Naive B cell (primary cell): ENCODE measurements at places on chromosomes 16 and 17.

- no peak for DNase-seq
Measured at GRCh38 chr17:55326030-55326429, 61.3 kb downstream of the HLF start.

DNA sequence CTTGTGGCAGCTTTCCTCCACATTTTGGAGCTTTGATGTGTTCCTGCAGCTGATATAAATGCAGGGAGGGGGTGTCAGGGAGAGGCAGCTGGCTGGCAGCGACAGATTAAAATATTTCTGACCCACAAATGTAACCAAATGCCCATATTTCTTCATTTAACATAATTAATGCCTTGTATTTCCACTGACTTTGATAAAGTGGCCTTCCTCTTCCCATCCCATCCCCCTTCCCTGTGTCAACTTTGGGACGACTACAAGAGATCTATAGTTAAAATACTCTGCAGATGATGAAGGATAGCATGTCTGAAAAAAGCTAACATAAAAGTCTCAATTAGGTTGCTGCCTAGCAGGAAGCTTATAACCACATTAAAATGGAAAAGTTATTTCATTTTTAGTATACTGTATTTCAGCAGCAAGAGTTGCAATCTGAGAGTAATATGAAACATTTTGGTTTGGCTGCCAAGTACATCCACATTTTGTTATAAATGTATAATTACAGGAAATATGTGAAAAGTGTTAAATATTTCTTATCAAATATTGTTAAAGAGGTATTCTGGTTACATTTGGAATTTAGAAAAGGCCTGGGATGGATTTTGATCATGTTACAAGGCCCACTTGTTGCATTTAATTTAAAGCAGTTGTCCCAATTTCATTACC is 238.7 kb upstream of the TBX2 start:
- no peak for DNase-seq

DNA sequence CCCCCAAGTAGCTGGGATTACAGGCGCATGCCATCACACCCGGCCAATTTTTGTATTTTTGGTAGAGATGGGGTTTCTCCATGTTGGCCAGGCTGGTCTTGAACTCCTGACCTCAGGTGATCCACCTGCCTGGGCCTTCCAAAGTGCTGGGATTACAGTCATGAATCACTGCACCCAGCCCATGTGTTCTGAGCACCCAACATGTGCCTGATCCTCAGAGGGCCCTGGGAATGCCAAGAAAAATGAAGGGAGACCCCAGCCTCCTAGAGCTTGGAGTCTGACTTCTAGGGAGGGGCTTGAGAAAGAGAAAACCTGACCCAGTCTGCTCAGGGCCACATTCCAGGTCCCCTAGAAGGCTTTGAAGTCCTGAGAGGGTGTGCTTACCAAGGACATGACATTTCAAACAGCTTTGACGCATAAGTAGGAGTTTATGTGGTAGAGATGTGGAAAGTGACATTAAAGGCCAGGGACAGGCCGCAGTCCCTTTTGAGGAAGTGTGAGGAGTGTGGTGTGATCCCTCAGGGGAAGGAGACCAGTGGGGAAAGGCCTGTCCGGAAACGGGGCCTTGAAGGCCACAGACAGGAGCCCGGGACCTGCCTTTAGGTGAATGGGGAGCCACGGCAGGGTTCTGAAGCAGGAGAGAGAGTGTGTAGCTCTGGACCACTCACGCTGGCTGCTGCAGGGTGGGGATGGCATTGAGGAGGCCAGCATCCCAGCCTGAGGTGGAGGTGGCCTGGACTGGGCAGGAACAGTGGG is 1.1 kb upstream of the CCL22 start:
- no peak for DNase-seq

DNA sequence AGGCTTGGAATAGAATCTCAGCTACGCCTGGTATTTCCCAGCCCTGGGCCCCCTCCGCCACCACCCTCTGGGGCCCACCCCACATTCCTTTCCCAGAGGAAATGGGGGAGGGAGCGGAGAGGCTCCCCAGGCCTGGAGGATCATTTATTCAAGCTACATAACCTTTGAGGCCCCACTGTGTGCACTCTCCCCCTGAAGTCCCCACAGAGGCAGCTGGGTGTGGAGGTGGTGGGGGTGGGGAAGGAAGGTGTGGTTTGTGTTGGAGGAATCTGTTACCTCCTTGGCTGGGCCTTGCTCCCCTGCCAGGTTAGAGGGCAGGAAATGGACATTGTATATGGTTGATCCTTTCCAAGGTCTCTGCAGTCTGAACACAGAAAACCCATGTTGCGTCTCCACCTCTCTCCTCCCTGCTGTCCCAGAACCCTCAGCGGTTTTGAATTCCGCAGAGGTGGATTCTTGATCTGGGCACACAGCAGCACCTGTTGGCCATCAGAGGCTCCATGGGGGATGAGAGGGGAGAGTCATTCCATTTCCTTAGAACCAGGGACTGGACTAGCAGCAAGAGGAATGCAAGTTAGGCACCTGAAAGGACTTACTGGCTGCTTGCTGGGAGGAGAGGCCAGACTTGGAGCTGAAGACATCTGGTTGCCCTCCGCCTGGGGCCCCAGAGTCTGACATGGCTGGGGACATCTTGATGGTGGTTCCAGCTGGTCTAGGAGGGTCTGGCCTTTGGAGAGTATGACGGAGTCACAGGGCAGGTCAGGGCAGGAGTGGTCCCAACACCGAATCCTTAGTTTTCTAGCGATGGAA is 23.0 kb downstream of the ARHGAP23 start:
- DNase-seq, result no peak

DNA sequence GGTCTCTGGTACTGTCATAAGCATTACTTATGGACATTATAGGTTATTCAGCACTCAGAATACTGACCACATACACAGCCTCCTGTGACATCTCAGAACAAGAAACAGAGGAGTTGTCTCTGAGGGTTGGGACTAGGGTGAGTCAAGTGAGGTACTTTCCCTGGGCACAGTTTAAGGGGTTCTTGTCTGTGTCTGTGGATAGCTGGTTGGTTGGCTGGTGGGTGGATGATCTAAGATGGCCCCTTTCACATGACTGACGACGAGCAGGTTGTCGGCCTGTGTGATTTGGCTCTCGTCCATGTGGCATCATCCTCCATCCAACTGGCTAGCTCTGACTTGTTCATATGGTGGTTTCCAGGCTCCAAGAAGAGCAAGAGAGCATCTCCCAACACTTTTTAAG is 163.9 kb downstream of the PRKCB start:
- no peak for DNase-seq

GRCh38 chr17:3005696-3006095 is 57.7 kb downstream of the OR1D5 start:
- no peak for DNase-seq

DNA sequence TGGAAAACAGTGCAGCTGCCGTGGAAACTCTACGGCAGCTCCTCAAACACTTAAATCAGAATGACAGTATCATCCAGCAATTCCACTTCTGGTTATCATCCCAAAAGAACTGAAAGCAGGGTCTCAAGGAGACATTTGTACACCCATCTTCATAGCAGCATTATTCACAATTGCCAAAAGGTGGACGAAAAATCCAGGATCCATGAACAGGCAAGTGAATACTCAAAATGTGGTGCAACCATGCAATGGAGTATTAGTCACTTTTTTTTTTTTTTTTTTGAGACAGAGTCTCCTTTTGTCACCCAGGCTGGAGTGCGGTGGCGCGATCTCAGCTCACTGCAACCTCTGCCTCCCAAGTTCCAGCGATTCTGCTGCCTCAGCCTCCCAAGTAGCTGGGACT is 10.6 kb upstream of the AATK start:
- no peak for DNase-seq
